ENCODE measurements at places on chromosomes 1 and 21.

DNA sequence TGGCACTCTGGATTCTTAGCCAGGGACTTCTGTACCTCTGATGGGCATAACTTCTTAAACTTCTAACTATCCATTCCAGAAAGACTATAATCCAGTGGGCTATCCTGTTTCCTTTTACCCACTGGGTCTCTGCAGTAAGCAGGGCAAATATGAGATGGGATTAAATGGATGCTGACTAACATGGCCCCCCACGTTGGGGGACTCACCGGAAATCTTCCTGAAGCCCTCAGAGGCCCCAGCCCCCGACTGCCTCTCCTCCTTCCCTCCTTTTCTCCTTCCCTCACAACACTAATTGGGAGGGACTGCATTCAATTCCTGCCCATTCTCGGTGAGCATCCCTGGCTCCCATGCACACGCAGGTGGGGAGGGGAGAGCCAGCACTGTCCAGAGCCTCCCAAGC, 70.1 kb downstream of the SSBP3 start:
- no peak for DNase-seq

DNA sequence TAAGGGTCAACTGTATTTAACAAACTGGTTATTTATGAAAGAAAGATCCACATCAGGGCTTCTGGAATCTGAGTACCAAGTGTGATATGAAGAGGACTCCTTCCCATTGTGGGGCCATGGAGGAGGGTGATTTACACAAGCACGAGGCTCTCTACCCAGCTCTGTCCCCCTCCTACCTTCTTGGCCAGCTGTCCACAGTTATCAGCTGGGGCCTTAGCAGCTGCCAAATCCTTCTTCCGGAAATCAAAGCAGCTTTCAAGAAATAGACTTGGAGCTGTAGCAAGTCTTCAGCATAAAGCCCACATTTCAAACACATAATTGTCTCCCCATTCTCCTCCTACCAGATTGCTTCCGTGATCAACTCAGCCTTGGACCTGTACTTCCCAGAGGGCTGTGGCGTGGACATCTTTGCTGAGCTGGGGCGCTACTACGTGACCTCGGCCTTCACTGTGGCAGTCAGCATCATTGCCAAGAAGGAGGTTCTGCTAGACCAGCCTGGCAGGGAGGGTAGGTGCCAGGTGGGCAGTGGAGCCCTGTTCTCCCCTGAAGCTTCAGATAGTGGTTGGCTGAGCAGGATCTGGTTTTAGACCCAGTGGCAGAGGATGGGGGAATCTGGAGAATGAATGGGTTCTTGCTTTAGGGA, 15.5 kb downstream of the AZIN2 start:
- DNase-seq = no peak

GRCh38 chr1:233238884-233239431, 56.6 kb downstream of the PCNX2 start:
- DNase-seq = no peak

DNA sequence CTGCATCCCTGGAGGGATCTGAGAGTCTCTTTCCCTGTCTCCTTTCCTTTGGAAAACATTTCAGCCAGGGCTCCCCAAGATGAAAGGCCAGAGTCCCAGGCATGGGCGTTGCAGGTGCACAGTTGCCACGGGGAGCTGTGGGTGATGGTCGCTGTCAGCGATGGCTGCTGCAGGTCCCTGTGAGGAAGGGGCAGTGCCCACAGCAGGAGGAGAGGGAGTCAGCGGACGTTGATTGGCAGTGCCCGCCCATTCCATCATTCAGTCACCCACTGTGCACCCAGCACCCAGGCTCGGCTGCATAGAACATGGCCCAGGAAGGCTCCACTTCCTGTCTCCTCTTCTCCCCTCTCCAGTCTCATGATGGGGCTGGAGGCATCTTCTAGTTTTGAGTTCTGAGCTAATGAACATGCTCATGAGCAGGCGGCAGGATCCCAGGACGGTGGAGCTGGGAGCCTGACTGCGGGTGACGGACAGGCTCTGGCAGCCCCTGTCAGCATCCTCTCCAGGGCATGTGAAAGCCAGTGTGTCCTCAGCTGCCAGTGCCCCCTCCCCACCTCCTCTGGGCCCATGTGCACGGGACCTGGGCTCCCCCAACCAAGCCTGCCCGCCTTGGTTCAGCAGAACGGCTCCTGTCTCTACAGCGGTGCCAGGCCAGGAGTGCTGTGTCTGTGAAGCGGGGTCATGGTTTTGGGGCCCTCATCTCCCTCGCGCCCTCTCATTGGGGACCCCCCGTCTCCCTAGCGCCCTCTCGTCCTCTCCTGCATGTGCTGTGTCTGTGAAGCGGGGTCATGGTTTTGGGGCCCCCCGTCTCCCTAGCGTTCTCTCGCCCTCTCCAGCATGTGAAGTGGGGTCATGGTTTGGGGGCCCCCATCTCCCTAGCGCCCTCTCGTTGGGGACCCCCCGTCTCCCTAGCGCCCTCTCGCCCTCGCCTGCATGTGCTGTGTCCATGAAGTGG, 24.5 kb downstream of the COL18A1 start:
- DNase-seq = no peak

DNA sequence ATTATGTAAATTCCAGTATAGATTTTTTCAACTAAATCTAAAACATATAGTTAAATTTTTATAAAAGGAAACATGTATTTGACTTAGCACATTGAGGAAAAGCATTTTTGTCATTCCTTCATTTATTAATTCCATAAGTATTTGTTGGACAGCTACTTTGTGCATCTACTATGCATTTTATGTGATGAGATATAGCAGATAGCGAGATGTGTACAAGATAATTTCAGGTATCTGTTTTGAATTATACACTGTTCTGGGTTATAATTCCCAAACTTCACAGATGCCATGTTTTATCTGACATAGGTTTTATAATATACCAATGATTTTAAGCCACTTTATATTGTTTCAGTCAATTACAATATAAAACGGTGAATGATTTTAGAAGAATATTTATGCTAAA, 398.7 kb downstream of the USH2A start:
- DNase-seq = no peak

DNA sequence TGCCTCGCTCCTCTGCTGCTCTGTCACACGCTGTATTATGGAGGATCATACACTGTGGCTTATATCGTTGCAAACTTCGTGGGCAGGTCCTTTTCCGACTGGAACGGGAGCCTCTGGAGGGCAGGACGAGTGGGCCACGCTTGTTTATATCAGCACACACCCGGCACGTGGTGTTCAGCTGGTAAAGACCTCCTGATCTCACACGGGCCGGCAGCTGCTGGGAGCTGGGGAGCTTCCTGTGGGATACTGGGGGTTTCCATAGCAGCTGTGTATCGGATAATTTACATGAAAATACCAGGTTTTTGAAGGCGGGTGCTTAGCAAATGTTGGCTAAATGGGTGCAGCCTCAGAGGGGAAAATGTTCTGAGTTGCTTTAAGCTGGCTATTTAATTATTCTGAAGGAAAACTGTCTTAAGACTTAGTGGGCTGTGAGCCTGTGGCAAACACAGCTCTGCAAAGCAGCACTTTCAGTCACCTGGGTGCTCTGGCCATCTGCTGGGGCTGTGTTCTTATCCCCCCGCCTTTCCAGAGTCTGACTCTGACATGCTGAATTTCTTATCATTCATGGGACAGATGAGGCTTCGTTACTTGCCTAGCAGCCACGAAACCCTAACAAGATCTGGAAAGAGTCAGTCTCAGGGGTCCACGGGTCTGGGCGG, 103.6 kb upstream of the GCLM start:
- DNase-seq = no peak

GRCh38 chr1:198498881-198499280, 41.6 kb downstream of the ATP6V1G3 start:
- no peak for DNase-seq

DNA sequence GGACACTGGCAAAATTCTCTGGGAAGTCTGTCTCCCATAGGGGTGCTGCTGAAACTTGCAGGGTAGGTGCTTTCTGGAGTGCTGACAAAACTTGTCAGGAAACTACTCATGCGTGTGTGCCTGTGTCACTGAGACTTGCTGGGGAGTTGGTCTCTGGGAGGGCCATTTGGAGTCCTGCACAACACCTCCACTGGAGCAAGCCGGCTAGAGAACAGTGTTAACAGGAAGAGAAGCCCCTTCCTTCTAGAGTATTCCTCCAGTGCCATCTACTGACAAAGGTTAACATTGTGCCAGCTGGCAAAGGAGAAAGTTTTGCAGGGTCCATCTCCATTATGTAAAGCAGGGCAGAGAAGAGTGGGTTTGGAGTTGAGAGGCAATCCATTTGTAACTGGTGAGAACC, 30.0 kb downstream of the ZMYM4 start:
- DNase-seq = no peak

- no peak for DNase-seq
These were observed 49.0 kb downstream of the ABCA4 start for GRCh38 chr1:94071976-94072375.

GRCh38 chr1:35394386-35394785, 125.9 kb downstream of the ZMYM4 start:
- no peak for DNase-seq

GRCh38 chr1:108154314-108154713, 45.8 kb downstream of the SLC25A24 start:
- DNase-seq = no peak

Measured in left forelimb (tissue), 1 donor.